ENCODE measurements at places on chromosomes 5 and 9.
A peak's percentile ranks its signal among the peaks of the same experiment; 100 is the strongest.

DNA sequence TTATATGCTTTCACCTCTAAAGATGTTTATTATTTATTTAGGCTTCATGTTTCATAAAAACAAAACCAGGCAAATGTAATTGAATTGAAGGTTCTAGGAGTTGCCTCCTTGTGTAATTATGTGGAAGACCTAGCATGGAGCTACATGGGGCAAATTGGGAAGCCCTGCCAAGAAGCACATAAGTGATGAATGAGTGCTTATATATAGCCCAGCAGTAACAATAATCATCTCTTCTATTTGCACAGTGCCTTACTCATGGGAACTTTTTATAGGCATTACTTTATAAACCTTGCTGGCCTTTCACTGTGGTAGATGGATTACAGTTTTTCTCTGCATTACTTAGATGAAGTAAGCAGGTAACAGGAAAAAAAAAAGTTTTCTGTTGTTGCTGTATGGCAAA, 40.0 kb upstream of the GRAMD2B start:
- H3K27me3 ChIP-seq, result peaks cover 6% of the 10 kb centered on the region
- no peaks in the 10 kb centered on the region for H3K36me3 ChIP-seq
- H3K4me3 ChIP-seq, result no peak overlapping the region
- H3K27ac ChIP-seq, result no peak overlapping the region
- no peak for DNase-seq

DNA sequence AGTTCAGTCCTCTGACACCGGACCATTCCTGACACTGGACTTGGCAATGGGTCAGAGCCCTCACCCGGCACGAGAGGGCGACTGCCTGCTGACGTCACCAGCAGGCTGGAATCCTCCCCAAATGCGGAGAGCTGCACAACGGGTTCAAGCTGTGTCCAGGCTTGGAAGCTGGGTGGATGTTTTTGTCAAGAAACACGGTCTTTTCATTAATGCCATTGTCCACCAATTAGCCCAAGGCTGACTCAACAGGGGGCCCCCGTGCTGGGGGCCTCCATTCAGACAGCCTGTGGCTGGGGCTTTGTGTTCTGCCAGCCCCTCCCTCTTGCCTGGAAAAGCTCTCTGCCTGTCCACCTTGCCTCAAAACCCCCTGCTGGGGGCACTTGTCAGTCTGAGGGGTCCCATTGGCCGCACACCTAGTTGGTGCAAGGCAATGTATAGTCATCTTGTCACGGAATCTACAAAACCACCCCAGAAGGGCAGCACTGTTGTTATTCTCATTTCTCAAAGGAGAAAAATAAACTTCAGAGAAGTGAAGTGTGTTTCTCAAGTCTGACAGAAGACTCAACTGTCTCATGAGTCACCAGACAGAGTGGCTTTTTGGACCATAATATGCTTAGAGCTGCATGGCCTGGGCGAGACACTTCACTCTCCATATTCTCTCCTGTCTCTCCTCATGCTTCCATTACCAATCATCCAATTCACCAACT, 24.6 kb downstream of the NDUFA8 start:
- H3K27me3 ChIP-seq, result peaks cover 10% of the 10 kb centered on the region
- H3K36me3 ChIP-seq, result no peaks in the 10 kb centered on the region
- no peak for DNase-seq
- no peaks in the 10 kb centered on the region for H3K4me1 ChIP-seq
- no peak overlapping the region for H3K27ac ChIP-seq

GRCh38 chr5:1014781-1015221, 6.2 kb downstream of the NKD2 start:
- DNase-seq, result no peak
- no peaks in the 10 kb centered on the region for H3K36me3 ChIP-seq
- no peak overlapping the region for H3K27ac ChIP-seq
- H3K27me3 ChIP-seq, result peaks cover 19% of the 10 kb centered on the region
- H3K4me1 ChIP-seq, result peaks cover under 1% of the 10 kb centered on the region
- H3K4me3 ChIP-seq, result no peak overlapping the region

DNA sequence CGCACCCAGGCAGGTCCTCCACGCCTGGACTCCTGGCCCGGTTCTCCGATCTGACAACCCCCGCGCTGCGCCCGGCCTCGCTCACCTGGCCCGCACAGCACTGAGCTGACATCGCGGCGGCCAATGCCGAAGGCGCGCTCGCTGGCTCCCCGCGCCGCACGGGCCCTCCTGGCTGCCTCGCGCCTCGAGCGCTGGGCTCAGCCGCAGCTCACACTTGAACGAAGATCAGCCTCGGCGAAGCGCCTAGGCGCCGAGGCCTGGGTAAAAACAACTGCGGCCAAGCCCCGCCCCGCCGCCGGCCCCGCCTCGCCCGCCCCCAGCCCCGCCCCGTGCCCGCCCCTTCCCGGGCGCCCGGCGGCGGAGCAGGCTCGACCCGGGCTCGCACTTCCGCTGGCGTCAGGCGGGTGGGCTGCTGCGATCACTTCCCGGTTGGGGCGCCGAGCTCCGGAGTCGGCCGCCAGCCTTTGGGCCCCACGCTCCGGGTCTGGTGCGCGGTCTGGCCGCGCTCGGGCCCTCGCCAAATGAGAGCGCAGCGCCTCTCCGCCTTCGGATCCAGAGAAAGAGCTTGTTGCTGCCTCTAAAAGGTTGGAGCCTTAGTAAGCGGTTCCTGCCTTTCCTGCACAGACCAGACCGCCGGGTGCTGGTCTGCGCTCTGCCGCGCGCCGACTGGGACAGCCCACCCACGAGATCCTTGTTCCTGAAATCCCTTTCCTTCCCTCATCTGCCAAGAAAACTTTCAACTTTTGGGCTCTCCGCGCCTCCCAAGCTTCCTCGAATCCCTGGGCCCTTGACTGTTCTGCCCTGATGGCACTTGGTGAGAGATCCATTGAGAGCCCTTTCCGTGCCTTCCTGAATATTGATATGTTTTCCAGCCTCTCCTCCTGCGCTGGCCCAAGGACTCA, at the start of gene SERINC5:
Gene SERINC5, minus strand, starts transcription at position 238 of the 902 bp plus-strand sequence. Its CDS starts 126 bp downstream, at position 112.
- H3K4me3 ChIP-seq, result peak within 1 kb of the TSS; percentile 93
- peaks cover 14% of the 10 kb centered on the region for H3K36me3 ChIP-seq
- peak within 1 kb of the TSS; percentile 94 for H3K27ac ChIP-seq
- DNase-seq, result peak; percentile 72

All from effector memory CD8-positive, alpha-beta T cell (primary cell).